ENCODE measurements at places on chromosomes 6 and 20.

DNA sequence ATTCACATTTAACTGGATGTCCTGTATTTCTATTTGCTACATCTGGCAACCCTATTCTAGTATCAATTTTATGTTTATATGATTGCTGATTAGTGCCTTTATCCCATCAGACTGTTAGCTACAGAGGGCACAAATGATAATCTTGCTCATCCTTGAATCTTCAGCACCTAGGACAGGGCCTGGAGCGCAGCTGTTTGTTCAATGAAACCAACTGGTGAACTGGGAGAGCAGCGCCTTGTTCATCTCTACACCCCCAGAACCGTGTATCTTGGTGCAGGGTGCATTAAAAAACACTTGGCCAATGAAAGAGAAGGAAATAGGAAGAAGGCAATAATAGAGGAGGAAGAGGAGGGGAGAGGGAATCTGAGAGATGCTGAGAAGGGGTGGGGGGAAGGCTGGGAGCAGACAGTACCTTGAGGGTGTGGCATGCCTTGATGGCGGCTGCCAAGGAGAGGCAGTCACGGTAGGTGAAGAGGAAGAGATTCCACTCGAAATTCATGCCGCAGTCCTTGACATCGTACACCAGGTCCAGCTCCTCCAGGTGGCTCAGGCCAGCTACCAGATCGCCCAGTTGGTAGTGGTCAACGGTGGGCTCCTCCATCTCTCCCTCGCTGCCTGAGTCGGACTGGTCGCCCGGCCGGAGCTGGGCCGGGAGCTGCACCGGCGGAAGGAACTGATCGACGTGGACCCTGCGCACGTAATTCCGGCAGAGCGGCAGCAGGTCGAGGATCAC is 15.5 kb downstream of the TMEM151B start:
- DNase-seq: no peak

DNA sequence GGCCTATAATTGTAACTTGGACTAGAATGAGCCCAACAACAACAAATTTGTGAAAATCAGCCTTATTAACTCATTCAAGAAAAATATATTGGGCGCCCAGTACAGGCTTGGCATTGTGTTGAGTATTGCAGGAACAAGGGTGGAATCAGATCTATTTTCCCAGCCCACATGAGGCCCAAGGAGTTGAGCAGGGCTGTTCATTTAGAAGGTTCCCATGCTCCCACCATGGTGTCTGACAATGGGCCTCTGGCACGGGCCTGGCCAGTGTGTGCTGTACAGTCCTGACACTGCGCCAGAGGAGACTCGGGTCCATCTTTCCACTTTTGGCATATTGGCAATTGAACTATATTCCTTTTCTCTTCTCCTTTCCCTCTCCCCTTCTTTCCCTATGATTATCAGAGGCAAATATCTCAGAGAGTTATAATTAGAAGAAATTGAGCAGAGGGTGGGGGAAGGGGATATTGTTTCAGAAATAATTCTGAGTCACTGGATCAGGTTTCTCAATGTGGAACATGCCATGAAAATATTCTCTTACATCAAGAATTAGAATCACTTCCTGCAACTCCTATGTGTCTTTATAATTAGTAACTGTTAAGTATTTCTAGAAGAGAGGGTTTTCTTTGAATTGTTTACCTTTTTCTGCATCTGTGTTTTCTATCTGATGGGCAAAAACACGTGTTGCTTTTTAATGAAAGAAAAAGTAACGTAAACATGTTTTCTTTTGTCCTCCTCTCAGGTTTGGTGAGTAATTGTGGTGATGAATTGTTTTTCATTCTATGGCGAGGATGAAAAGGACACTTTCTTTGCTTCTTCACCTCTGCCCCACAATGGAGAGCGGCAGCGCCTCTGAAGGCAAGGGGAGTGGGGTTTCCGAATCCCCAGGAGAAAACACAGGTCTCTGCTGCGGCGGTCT is 209.4 kb downstream of the FOXA2 start:
- DNase-seq: no peak

DNA sequence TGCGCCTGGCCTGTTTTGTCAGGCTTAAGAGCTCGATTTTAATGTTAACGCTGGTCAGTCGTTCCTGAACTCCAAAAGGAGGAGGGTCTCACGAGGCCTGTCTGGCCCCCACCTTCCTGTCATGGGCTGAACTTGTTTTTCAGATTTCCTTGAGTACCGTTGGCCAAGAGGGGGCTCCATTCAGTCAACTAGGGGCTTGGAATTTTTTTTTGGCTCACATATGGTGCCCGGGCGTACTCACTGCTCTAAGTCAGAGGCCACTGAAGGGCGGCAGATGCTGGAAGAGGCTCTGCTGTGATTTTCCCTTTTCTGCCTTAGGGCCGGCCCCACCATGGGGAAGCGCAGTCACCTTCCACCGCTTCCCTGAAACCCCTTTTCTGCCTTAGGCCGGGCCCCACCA is 6.9 kb upstream of the BIRC7 start:
- no peak for DNase-seq

DNA sequence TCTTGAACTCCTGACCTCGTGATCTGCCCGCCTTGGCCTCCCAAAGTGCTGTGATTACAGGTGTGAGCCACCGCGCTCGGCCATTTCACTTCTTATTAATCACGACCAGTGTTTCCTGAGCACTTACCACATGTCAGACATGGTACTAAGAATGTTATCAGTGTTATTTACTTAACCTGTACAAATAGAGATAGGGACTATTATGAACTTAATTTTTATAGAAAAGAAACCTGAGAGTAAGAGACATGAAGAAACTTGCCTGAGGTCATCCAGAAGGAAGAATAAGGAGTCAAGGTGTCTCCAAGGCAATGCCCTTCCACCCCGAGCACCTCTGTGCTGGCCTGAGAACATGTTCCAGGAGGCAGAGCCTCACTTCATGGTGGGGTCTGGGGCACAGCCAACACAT is 29.3 kb upstream of the EZR start:
- no peak for DNase-seq

GRCh38 chr20:2084703-2085102 is 16.9 kb upstream of the STK35 start:
- DNase-seq: no peak

GRCh38 chr6:12081771-12082170 is 69.7 kb downstream of the HIVEP1 start:
- DNase-seq: no peak

GRCh38 chr6:55437141-55437540 is 109.9 kb downstream of the GFRAL start:
- DNase-seq: no peak

GRCh38 chr6:97438011-97438671 is 155.1 kb upstream of the MMS22L start:
- DNase-seq: no peak

- no peak for DNase-seq
Observed at GRCh38 chr6:136517002-136517401, 33.2 kb downstream of the MAP7 start.
